Prostate gland (tissue), 2 donors: ENCODE measurements at places on chromosomes 6 and 20.

GRCh38 chr6:168658059-168658458 lies 217.1 kb downstream of the SMOC2 start:
- DNase-seq: no peak

- DNase-seq: no peak
Observed at GRCh38 chr6:88574651-88575050, 388.8 kb downstream of the RNGTT start.

- DNase-seq: no peak
Observed at GRCh38 chr20:663315-664090, 10.5 kb upstream of the SRXN1 start.

GRCh38 chr6:163186527-163186926 lies 228.0 kb upstream of the QKI start:
- no peak for DNase-seq

DNA sequence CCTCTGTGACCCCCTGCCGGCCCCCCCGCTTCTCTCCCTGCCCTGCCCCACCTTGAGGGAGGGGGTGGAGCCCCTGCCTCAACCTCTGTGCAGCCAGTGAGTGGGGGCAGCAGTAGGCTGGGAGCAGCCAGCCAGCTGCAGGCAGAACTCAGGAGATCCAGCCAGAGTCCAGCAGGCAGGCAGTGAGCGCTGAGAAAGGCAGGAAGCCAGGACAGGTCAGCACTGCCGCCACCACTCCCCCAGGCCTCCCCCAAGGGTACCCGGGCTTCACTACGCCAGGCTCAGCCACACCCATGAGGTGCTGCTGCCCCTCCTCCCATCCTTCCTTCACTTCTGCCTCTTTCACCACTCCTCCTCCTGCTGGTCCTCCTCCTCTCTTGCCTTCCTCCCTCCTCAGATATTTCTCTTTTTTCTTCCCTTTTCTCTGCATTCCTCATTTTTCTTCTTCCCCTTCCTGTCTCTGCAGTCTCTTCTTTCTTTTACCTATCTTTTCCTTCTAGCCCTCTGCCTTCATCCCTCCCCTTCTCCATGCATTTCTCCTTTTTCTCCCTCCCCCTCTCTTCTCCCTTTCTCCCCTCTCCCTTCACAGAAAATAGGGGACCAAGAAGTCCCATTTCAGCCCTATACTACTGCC lies 11.5 kb downstream of the TMEM63B start:
- no peak for DNase-seq

DNA sequence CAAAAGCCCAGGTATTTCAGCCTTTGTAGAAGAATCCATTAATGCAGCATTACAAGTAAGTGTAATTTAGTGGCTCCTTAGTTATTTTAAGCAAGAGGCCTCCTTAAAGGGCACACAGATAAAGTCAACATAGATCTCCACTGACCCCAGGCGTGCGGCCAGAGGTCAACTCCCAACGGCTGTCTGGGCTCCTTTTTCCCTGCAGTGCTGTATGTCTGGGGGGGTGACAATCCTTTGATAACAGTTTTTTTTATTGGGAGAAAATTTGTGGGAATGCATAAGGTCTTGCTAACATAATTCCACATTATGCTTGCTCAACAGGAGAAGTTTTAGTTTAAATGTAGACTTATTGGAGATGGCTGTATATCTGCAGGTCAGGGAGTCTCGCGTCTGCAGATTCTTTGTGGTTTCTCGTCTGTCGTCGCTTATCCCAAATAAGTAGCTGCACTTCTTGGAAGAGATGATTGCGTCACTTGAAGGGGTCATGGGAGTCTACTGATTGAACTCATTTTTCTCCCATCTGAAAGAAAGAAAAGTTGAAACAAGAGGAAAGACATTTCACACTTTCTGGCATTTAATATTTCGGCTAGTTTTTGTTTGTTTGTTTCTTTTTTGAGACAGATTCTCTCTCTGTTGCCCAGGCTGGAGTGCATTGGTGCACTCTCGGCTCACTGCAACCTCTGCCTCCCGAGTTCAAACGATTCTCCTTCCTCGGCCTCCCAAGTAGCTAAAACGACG lies 151.7 kb upstream of the AKAP12 start:
- DNase-seq: no peak

GRCh38 chr20:32943490-32944052 lies 60.7 kb downstream of the SUN5 start:
- no peak for DNase-seq

DNA sequence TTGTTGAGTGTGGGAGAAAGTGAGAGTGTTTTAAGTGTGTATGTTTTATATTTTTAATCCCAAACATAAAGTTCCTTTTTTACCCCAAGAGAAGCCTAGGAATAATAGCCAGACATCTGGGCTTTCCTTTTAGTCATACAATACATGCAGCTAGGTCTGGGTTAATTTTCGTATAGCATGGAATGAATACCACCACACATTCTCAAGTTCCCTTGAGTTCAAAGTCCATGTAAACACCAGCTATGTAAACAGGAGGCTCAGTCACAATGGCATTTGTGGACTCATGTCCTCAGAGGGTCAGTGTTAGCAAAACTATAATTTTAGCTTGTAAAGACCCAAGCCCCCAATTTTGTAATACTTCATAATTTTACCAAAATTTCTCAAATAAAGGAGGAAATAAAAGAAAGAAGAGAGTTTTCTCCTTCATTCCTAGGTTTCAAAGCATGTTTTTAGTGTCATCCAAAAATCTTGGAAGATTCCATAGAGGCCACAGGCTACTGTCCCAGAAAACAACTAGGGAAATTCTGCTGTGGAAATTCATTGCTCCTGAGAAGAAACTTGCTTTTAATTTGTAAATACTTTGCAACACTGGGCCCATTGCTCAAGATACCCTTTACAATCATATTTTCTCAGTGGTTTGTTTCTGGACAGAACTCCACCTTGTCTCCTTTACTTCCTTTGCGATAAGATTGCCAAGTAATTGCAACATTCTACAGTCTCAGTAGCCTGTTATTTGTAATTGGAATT lies 671.2 kb downstream of the COL12A1 start:
- DNase-seq: no peak

DNA sequence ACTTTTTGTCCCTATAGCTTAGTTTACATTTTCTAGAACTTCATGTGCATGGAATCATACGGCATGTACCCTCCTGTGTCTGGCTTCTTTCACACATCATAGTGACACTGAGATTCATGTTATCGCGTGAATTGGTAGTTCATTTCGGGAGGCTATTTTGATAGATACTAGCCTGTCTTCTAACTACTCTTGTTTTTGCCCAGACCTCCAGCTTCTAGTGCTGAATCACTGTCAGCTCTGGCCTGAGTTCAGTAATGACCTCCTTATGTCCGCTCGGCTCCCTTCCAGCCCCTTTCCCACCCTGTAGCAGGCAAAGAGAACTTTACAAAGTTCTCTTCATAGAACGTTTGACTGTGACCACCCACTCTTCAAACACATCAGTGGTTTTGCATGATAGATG lies 14.1 kb downstream of the MYBL2 start:
- no peak for DNase-seq

- DNase-seq: no peak
Observed at GRCh38 chr6:145327586-145327985, 407.7 kb downstream of the EPM2A start.

DNA sequence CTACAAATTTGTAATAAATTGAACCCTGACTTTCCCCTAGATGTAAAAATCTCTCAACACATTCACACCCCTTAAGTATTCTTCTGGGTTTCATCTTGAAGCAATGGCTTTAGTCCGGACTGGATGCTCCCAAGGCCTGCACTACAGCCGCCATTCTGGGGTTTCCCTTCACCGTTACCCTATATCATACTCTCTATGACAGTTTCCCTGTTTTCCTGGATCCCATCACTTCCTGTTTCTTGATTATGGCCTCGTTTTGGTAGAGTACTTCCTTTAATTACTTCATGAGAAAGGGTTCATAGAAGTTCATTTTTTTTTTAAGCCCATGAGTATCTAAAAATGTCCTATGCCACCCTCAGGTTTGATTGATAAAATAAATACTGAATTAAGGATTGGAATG lies 11.7 kb downstream of the FIG4 start:
- no peak for DNase-seq

DNA sequence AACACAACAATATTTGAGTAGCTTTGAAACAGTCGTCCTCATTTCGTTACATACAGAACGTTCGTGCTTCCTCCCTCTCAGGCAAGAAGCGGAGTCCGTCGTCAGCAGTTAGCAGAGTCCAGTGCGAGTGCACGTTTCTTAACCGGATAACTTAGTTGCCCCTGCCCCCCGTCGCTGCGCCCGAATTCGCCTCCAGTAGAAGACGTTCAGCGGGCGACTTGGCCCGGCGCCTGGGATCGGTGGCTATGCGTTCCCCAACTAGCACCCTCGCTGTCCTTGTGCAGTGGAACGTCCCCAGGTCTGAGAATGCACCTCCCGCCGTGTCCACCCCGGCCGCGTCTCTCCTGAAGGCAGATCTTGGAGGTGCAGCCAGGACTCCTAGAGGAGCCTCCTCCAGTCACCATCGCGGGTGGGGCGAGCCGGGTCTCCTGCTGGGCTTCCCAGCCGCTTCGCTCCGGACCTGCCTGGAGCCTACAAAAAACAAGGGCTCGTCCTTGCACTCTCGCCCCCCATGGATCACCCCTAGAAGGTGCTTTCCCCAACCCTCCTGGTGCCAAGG lies 910 bp upstream of the PCSK2 start:
- no peak for DNase-seq

DNA sequence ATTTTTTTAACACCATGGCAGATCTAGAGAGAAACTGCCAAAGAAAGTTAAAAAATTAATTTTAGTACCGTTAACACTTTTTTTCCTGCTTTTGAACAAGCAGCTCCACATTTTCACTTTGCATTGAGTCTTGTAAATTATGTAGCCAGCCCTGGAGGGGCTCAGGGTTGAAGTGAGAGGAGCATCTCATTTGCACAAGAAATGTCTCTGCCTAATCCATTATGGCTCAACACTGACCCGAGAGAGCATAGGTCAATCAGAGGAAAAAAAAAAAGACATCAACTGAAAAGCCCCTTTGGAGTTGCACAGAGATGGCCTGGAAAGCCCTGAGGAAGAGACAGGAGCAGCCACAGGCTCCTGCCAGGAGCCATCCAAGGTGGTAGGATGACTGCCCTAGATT lies 4.3 kb upstream of the SLPI start:
- DNase-seq: no peak

DNA sequence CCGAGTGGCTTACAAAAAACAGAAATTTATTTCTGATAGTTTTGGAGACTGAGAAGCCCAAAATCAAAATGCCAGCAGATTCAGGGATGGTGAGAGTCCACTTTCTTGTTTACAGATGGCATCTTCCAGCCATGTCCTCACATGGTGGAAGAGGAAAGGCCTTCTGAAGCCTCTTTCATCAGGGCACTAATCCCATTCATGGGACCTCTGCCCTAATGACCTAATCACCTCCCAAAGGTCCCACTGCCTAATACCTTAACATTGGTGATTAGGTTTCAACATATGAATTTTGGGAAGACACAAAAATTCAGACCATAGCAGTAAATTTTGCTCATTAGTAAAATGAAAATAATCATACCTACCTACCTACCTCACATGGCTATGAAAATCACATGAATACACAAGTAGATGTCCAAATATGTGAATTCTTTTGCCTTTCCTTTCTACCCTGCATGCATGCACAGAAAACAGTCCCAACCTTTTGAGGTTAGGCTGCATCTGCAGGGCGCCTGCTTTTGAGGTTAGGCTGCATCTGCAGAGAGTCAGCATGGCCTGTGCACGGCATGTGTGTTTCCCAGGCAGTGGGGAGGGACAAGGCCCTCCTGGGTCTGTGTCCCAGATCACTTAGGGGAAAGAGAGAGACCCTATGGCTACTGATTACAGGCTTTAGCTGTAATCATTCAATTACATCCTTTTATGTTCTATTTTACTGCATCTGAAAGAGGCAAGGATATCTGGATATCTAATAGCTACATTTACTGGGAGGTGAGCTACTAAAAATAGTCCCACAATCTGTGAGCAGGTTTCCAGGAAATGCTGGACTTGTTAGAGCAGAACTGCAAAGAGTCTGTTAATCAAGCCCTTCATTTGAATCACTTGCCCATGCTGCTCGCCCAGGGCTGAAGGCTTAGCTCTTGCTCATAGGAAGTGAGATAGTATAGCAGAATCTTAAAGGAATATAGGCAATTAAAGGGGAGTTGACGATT lies 497.7 kb upstream of the MARCKS start:
- no peak for DNase-seq

- DNase-seq: no peak
Observed at GRCh38 chr6:160031442-160031841, 62.6 kb downstream of the IGF2R start.

- no peak for DNase-seq
Observed at GRCh38 chr20:17628101-17628841, 53.8 kb downstream of the RRBP1 start.

- DNase-seq: no peak
Observed at GRCh38 chr20:60561052-60561451, 602.8 kb downstream of the CDH26 start.

DNA sequence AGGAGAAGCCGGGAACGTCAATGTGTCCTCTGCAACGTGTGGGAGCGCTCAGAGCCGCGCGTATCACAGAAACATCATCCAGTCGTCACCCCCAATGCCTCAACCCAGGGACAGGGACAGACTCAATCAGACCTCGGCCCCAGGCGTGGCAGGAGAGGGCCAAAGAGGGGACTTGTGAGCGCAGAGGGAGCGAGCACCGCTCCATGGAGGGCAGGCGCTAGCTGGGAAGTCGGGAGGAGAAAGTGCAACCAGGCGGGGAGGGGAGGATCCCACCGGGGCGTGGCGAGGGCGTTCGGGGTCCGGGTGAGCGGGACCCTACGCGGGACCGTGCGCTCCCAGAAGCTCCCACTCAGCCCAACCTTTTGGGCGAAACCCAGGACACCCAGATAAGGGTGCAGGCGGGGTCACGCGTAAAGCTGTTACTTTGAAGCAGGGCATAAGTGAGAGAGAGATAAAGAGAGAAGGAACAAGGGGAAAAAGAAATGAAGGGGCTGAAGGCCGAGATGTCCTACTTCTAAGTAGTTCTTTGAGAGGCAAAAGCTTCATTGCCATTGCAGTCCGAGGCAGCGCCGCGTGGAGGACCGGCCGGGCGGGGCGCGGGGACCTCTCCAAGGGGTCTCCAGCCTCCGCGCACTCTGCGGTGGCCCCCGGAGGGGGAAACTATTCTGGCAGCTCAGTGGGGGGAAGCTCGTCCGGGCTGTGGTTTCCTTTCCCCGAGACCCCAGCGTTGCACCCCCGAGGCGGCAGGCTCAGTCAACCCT lies 862 bp upstream of the SOBP start:
- DNase-seq: peak; percentile 22

GRCh38 chr20:34629904-34630303 lies 47.0 kb downstream of the PIGU start:
- no peak for DNase-seq

DNA sequence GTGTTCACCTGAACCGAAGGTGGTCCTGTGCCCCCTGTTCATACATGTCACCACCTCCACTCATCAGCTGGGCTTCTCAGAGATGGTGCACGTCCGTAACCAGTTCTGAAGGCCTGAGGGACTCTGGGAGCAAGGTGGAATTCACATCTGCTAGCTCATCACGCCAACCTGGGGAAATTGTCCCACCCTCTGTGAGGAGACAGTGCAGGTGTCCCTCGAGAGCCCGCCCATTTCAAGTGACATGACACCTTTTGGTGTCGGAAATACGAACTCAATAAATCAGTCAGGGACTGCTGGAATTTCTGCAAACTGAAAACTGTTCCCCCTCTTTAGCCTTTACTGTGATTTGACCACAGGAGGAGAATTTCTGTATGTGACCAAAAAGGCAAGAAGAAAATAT lies 99.4 kb downstream of the SYNDIG1 start:
- no peak for DNase-seq

- DNase-seq: no peak
Observed at GRCh38 chr6:166435574-166435973, 52.8 kb upstream of the MPC1 start.

GRCh38 chr20:51902933-51903332 lies 100.6 kb upstream of the SALL4 start:
- DNase-seq: no peak
